Activated naive CD4-positive, alpha-beta T cell treated with anti-CD3 and anti-CD28 coated beads, Interleukin-2, amount 50 U/mL, for 16 hours (primary cell): ENCODE measurements at places on chromosomes 12 and 14.

GRCh38 chr12:3863756-3864155 lies 9.4 kb downstream of the PARP11 start:
- DNase-seq = no peak

- DNase-seq = no peak
These were observed 73.4 kb upstream of the EIF5 start for GRCh38 chr14:103260629-103261124.

DNA sequence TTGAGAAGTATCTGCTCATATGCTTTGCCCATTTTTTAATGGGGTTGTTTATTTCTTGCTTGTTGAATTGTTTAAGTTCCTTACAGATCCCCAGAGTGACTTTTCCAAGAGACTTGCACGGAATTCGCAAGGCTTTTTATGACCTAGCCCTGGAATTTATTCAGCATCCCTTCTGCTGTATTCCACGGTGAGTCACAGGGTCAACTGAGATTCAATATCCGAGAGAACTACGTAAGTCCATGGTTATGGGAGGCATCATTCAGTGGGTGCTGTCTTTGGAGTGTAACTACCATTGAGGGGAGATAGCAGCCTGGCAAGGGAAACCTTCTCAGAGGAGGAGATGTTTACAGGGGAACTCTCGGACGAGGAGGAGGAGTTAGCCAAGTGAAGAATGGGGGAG lies 20.9 kb upstream of the GPRC5A start:
- DNase-seq = no peak

DNA sequence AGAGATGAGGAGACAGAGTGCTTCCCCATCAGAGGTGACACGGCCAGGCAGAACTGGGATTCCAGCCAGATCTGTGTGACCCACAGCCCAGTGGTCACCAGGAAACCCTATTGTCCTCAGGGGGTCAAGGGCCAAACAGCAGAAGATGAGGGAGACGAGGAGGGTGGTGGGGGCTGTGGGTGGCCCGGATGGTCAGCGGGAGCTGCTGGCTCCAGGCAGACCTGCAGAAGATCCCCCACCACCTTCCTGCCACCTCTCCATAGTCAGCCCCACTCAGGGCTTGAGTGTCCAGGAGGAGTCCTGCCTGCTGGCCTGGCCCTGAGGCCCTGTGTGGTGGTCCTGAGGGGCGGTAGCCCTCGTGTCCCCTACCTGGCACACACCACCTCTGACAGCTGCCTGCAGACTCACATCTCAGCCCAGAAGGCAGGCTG lies 136.8 kb downstream of the CALM1 start:
- DNase-seq = no peak

GRCh38 chr14:100306998-100307765 lies 938 bp upstream of the SLC25A29 start:
- DNase-seq = no peak

DNA sequence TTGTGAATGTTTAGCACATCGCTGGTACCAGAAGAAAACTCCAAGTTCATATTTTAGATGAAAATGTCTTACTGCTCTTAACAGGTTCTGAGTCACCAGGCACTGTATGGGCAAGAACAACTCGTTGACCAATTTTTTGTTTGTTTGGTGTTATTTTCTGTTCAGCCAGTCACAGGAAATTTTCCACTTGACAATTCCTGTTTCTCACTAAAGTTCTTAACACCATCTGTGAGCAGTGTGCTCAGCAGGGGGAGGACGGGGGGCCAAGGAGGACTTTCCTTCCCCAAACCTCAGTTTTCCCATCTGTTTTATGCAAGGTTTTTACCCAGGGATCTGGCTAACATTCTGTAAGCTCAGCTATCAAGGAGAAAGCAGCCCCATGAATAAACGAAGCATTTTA lies 3.0 kb downstream of the NUAK1 start:
- DNase-seq = no peak

- DNase-seq = no peak
These were observed 502 bp downstream of the ITGA5 start for GRCh38 chr12:54418441-54419087.

DNA sequence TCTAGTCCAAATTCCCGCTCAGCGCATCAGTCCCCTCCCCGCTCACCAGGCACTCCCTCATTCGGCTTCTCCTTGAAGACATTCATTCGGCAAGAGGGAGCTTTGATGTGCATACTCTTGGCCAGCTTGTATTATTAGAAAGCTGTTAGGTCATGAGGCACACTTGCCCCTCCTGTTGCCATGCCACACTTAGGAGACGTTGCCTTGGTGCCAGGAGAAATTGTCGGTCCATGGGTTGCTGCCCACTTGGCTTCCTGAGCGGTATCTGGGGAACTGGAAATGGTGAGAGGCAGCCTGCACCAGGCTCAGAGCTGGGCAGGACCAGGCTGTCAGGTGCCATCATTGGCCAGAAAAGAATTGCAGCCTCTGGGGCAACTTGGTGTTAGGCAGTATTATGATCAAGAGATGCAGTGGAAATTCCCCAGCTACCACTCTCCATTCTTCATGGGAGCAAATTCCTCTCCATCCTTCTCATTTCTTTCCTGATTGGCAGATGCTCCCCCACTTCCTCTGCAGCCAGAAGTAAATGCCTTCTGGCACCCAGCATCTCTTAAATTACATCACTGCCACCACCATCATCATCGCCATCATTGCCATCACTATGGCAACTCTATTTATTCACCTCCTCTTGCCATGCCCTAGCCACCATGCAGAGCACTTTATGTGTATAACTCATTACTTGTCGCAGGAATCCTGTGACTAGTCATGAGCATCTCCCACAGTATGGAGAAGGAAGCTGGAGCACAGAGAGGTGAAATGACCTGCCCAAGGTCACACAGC lies 12.4 kb downstream of the CABP1 start:
- DNase-seq = no peak

GRCh38 chr12:95231190-95231589 lies 13.6 kb downstream of the VEZT start:
- DNase-seq = no peak

GRCh38 chr12:93918262-93918661 lies 230.1 kb upstream of the PLXNC1 start:
- DNase-seq = no peak

DNA sequence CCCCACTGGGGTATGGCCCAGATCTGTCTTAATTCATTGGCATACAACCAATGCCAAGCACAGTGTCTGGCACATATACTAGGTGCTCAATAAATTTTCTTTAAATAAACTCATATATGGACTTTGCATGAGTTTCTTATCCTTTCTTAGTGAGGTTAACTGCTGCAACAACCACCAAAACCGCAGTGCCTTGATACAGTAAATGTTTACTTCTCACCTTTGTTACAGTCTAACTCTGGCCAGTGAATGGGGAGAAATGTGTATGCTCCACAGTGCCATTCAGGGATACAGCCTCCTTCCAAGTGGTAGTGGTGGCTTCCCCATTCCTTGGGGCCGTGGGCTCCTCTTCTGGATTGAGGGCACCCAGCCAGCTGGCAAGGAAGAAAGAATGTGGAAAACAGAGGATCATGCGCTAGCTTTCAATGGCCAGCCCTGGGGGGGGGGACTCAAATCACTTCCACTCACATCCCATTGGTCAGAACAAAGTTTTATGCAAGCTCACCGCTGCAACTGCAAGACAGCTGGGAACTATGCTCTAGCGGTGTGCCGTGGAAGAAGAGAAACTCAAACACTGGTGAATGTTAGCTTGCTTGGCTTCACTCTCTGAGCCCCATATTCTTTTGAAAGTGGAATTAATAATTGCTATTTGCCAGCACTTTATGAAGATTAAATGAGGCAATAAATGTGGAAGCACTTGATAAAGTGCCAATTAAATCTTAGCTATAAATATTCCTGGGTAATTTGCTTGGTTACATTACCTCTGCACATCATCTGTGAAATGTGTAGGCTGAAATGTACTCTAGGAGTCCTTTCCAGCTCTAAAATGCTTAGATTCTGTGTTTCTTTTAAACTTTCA lies 51.0 kb upstream of the SOCS2 start:
- DNase-seq = no peak

DNA sequence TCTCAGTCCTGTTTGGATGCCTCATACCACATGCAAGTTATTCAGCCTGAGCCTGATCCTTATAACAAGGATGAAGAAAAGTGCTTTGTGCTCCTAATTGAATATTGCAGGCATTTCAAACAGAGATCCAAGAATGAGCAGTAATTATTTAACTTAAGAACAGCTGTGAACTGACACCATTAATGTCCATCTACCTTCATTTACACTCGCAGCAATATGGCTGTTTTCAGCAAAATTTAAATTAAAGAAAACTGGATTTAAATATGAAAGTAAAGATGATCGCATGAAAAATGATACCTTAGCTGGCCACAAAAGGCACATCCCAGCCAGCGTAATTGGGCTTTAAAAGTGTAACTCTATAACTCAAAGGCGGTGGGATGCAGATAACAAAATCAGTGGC lies 466.3 kb downstream of the GALC start:
- no peak for DNase-seq

GRCh38 chr12:112855375-112855774 lies 51.4 kb upstream of the OAS1 start:
- DNase-seq = no peak

GRCh38 chr14:73722581-73722980 lies 8.4 kb upstream of the PNMA1 start:
- DNase-seq = no peak

DNA sequence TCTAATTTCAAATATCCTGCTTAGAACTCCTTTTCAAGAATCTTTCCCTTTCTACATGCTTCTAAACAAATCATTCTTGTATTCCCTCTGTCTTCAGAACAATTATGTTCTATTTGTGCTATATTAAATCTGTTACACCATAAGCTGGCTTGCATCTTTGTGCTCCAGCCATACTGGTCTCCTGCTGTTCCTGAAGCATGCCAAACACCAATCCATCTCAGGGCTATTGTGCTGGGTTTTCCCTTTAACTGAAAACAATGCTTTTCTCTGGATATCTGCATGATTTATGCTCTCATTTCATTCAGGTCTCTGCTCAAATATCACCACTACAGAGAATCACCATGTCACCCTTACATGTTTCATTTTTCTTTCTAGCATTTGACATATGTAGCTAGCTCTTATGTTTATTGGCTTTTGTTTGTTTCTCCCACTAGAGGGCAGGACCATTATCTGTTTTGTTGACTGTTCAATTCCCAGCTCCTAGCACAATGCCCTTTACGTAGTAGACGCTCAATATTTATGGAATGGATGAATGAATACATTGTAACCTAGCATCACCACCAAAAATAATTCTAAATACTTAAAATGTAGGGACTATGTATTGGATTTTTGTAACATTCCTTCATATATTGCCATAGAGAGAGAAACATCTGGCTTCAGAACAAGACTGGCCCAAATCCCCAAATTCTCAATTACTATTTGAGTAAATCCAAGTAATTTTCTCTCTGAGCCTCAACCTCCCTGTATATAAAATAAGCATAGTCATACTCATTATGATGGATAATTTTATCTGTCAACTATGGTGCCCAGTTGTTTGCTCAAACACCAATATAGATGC lies 302.0 kb upstream of the SYT1 start:
- DNase-seq = no peak

GRCh38 chr14:68653804-68654203 lies 139.1 kb downstream of the ZFP36L1 start:
- no peak for DNase-seq

- no peak for DNase-seq
These were observed 17.8 kb downstream of the ARL6IP4 start for GRCh38 chr12:122998316-122998715.

DNA sequence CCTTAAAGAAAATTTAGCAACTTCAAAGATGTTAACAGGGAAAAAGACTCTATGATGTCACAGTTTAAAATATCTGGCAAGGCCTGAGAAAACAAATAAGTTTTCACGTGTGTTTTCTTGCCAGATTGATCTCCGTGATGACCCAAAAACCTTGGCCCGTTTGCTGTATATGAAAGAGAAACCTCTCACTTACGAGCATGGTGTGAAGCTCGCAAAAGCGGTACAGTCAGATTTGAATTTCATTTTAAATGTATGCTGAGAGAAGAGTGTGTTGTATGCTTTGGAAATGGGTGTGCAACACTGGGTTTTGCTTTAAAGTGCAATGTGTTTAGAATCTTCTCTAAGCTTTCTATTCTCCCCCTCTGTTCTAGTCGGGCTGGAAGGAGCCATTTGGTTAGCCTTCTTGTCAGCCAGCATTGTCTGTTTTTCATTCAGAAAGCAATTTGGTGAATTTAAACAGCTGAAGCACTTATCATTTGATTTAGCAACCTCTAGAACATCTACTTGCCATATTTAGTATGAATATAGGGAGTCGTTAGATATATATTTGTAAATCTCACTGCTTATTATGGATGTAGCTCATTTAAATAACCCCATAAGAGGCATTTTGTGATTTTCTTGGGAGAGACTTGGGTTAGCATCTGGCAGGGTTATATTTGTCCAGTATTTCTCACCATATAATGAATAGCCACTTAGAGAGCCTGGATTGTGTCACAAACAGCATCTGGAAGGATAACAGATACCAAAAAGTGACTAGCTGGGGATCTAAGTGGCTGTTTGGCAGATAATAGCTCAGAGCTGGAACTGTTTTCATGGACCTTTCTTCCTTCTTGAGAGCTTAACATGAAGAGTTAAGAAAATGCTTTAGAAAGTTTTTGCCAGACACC lies 35.5 kb downstream of the GPHB5 start:
- no peak for DNase-seq

DNA sequence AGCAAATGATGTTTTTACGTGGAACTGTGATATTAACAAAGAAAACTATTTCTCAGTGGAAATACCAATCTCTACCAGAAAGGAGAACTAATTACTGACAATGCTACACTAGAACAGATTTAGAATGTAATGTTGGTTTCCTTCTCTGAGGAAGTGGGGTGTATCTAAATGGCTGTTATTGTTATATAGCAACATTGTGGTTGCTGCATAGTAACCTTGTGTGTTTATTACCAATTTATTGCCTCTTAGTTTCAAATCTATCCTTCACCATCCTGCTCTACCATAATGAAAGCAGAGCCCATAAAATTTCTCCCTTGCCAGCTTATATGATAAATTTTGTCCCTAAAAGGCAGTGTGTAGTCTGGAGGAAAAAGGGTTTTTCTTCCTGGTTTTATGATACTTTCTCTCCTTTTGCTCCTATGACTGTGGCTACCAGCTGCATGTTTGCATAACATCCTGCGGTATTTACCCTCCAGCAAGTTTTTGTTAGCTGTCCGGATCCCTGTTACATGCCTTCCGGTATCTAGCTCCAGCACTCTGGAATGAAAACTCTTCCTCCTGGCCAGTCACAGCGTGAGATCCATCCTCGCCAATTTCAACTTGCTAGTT lies 5.7 kb upstream of the KLRK1 start:
- DNase-seq = no peak

- DNase-seq = no peak
These were observed 144.1 kb upstream of the AMIGO2 start for GRCh38 chr12:47223848-47224213.

GRCh38 chr14:72737560-72737943 lies 156.3 kb downstream of the DPF3 start:
- no peak for DNase-seq
